ENCODE measurements at places on chromosomes 2 and 18.

DNA sequence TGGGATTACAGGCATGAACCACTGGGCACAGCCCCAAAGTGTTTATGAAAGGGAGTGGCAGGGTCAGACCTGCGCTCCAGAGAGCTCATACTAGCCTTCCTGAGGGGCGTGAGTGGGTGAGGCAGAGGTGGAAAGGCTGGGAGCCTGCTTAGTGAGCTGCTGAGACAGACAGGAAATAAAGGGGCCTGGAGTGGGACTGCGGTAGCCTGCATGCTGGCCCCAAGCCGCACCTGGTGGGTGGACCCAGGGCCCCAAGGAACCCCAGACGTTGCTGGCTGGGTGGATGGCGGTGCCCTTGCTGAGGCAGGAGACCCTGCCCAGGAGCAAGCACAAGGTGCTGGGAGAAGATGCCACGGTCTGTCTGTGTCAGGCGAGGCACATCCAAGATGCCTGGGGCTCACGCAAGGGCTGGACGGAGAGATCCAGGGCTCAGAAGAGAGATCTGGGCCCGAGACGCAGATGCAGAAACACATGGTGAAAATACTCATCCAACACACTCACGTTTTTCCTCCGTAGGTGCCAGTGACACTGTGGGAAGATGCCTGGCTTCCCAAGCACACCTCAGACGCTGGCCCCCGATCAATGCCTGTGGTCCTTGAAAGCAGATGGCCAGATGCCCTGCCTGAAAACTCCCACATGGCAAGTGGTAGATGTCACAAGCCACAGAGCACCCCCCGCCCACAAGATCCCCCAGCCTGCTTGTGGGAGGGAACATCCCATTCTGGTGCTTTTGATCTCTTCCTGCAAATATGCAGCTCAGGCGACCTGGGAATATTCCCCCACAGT lies 151.1 kb downstream of the GLI2 start:
- no peak for DNase-seq

DNA sequence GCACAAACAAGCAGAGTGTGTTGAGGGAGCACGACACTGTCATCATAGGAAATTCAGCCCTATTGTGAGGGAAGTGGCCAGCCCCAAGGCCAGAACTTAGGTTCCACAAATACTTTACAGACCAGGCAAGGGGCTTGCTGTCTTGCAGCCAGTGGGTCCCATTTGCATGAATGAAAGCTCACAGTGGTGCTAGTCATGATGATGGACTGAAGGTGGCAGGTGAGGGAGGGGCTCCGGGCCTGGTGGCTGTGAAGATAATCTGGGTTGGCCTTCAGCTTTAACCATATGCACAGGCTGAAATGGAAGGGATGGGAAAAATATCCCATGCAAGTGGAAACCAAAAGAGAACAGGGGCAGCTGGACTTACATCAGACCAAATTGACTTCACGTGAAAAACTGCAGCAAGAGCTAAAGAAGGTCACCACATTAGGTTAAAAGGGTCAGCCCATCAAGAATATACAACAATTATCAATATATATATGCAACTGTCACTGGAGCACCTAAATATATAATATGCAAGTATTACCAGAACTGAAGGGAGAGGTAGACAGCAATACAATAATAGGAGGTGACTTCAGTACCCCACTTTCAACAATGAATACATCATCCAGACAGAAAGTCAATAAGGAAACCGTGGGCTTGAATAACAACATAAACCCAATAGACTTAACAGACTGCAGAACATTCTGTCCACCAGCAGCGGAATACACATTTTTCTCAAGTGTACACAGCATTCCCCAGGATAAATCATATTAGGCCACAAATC lies 39.6 kb downstream of the DCDC2C start:
- DNase-seq: no peak

DNA sequence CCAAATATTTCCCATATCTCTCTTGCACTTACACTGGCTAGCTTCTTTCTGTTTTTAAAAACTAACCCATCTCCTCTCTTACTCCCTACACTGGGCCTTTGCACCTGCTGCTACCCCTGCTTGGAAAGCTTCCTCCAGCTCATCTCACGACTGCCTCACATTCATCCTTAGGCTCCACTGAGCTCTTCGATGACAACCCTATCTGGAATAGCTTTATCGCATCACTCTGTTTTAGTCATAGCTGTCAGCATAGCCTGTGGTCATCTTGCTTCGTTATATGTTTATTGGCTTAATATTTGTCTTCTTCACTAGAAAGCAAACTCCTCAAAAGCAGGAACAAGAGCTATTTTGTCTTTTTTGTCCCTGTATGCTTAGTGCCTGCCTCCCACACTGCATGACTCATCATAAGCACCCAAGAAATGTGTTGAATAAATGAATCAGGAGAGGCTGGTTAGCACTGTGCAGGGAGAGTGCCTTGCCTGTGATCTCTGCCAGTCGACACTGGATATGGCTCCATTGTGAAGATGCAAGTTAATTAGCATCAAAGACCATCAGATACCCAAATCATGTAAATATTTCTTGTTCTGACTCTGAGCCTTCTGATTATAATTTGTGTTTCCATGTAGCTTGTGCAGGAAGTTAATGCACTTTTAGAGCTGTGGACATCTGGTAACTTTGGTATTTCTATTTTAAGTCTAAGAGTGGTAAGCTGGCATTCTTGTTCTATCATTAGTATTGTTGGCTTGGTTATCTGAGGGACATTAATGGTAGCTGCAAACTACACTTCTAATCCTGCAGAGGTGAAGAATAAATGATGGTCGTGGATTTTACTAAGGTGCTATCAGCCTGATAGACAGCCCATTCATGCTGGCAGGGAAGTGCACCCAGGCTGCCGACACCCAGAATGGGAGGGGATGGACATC lies 10.3 kb upstream of the DYTN start:
- no peak for DNase-seq

GRCh38 chr2:174775571-174775980 lies 11.3 kb upstream of the CHRNA1 start:
- no peak for DNase-seq

GRCh38 chr2:37354531-37354930 lies 10.1 kb downstream of the QPCT start:
- DNase-seq: no peak

DNA sequence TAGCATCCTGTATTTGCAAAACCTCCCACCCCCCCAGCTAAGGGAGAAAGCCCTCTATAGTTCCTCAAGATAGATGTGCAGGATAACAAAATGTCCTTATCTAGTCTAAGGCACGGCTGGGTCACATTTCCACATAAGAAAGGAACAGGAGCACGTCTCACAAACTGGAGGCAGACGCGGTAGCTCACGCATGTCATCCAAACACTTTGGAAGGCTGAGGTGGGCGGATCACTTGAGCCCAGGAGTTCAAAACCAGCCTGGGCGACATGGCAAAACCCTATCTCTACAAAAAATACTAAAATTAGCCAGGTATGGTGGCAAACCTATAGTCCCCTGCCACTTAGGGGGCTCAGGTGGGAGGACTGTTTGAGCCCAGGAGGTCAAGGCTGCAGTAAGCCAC lies 9.3 kb downstream of the SF3B1 start:
- no peak for DNase-seq

DNA sequence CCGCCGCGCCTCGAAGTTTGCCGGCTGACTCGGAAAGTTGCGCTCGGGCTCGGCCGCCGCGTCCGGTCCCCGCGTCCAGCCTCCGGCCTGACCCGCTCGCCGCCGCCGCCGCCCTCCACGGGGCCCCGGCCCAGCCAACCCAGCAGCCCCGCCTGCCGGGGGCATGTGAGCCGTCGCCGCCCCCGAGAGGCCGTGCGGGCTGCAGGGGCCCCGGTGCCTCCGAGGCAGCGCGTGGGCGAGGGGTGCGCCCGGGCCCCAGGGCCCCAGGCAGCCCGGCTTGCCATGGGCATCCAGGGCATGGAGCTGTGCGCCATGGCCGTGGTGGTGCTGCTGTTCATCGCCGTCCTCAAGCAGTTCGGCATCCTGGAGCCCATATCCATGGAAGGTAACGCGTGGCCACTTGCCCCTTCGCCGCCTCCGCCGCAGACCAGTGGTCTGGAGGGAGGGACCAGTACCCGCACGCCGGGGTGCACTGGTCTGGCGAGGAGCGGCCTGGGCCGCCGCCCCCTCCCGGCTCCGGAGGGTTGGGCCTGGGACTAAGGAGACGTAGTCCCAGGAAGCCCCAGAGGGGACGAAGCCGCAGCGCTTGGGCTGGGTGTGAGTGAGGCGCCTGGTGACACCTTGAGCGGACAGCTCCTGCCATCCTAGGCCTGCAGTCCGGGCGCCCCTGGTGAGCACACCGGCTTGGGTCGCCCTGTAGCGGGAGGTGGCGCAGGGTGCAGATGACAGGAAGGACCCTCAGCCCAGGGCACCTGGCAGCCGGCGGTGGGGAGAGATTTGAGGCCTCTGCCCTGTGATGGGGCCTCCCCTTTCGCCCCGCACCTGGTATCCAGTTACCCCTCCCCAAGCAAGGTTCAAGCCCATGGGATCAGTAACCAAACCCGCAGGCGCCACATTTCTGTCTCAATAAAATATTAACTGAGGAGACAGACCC lies 49.9 kb downstream of the KCNIP3 start:
- DNase-seq: no peak

- DNase-seq: no peak
Observed at GRCh38 chr2:232501794-232502390, 14.3 kb upstream of the ECEL1 start.

DNA sequence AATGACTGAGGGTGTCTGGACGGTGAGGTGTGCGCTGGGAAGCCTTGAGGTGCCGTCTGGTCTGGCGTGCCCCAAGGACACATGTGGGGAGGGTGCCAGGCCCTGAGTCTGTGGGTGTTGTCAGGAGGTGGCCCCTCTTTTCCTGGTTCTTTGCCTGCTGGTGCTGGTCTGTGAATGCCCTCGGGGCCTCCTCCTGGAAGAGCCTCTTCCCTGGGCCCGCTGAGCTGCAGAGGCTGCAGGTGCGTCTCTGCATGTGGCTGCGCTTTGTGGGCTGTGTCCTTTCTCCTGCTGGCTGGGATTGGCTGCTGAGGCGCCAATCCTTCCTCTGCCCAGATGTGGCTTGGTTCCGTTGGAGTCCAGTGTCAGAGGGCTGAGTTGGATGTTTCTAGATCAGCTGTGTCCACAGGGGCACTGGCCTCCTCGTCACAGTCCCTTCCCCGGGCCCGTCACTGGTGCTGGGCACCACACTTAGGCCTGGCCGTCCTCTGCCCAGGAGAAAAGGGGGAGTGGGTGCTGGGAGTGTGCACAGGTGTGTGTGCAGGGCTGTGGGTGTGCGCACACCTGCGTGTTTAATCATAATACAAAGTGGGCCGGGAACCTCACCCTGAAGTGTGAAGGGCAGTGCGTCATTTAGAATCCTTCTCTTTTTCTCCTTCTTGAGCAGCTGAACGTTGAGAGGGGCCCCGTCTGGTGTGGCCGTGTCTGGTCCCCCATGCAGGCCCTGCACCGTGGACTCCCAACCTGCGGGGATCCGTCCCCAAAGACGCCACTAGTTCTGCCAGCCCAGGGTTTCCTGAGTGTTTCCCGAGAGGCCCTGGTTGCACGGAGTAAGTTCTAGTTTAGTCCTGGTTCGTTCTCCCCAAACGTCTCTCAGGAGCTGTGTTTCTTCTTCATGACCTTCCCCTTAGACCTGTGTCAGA lies 35.5 kb downstream of the RTP5 start:
- DNase-seq: no peak

DNA sequence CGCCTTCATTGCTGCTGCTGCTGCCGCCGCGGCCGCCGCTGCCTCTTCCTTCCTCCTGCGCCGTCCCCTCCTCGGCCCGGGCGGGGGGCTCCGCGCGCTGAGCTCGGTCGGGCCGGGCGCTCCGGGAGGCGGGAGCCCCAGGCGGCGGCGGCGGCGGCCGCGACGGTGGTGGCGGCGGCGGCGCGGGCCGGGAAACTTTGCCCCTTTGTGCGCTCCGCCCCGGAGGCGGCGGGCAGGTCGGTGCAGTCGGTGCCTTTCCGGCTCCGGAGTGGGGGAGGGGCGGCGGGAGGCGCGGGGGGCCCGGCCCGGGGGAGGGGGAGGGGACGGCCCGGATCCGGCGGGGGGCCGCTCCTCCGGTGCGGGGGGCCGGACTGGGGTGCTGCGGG lies 205 bp downstream of the TET3 start:
- peak; percentile 50 for DNase-seq

DNA sequence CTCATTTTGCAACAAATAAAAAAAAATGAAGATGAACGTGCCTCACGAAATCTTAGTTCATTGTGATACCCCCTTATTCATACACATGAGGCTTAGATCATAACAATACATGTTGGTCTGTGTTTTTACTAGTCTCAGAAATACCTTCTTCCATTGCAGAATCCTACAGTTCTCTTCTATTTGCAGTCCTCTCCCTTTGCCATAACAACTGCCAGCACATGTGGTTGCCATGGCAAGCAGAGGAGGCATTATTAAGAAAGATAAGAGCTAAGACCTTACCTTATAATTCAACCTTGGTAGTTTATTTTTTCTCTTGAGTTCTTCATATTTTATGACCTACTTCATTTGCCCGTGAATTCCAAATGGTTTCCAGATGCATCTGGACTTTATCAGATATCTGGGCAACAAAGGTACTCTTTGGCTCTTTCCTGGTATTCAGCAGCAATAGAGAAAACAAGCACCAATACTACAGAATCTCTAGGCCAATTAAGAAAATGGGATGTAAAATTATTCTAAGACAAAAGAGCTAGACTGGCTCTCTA lies 524.0 kb downstream of the CMPK2 start:
- DNase-seq: no peak

- DNase-seq: no peak
Observed at GRCh38 chr18:22567794-22568193, 150.1 kb upstream of the CTAGE1 start.

- DNase-seq: no peak
Observed at GRCh38 chr2:17558053-17558452, 17.6 kb downstream of the VSNL1 start.

DNA sequence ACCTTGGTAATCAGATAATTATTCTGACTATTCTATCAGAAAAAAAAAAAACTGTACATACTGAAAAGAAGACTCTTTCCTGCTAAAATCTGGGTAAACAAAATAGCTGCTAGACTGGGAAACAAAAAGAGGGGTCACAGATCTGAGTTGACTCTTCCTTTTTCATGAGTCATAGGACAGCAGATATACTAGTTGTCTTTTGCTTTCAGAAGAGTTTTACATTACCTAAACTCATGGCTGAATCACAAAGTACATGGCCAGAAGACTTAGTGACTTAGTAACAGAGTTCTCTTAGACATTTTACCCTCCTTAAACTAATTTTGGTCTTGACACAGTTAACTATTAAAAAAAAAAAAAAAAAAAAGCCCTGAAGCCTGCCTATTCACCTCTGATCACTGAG lies 834.0 kb upstream of the FSHR start:
- DNase-seq: no peak
